ENCODE measurements at places on chromosomes 7 and 10.
A peak's percentile ranks its signal among the peaks of the same experiment; 100 is the strongest.

- no peak for DNase-seq
Observed at GRCh38 chr7:133691727-133692610, 435.2 kb upstream of the LRGUK start.

GRCh38 chr10:132516771-132517725 lies 20.5 kb upstream of the INPP5A start:
- no peak for DNase-seq

DNA sequence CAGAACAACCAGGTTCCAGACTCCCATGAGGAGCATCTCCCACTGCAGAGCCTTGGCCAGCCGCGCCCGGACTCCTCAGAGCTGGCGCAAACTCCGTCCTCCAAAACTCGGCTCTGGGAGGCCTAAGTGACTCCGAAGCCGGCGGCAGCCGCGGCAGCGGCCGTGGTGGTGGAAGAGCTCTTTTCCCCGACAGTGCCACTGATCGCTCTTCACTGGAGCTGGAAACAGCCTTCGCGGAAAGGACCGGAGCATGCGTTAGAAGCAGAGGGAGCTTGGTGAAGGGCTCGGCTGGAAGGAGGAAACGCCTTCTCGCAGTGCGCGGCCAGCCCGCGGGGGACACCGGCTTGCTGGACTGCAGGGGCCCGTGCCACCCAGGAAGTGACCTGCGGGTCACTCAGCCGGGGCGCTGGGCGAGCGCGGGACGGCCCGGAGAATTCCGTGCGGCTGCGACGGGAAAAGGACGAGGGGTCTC lies 5.0 kb upstream of the HOXA13 start:
- no peak for DNase-seq

DNA sequence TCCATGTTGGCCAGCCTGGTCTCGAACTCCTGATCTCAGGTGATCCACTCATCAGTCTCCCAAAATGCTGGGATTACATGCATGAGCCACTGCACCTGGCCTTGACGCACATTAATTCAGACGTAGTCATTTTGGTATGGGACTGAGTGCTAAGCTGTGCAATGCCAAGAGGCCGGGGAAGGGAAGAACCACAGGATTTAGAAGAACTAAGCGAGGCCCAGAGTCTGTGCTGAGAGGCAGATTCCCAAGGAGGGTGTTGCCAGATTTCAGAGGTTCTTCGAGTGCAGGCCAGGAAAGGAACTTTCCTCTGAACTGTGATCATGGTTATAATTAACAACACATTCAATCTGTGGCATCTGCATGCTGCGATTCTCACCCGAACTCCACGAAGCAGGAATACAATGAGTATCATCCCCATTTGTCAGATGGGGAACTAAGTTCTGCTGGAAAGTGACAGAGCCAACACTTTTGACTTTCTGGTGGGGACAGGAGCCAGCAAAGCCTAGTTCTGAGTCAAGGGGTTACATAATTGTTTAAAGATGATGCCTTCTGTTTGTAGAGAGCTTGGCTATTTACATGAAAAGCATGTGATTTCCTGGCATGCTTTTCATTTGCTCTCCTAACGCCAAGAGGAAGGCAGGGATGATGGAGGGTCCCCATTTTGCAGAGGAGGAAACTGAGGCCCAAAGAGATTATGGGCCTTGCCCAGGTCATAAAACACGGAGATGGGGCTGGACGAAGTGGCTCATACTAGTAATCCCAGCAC lies 6.2 kb upstream of the ZAN start:
- no peak for DNase-seq

- DNase-seq: no peak
Observed at GRCh38 chr10:480928-481552, 208.4 kb downstream of the DIP2C start.

DNA sequence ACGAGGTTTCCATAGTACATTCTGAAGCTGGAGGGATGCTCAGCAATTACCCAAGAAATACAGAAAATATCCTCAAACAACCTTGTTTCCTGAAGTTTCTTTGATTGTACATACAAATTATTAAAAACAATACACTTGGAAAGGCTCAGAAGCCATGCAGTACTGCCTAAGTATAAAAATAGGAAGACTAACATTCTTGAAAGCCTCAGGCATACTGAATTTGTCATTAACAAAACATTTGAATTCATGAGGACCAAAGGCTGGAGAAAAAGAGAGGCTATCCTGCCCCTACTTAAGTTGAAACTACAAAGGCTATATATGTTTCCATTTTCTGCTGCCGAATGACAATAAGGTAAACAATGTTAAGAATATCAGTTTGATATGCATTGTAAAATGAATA lies 54.3 kb upstream of the SGCE start:
- no peak for DNase-seq

- no peak for DNase-seq
Observed at GRCh38 chr10:122344741-122345258, 29.7 kb upstream of the PLEKHA1 start.

DNA sequence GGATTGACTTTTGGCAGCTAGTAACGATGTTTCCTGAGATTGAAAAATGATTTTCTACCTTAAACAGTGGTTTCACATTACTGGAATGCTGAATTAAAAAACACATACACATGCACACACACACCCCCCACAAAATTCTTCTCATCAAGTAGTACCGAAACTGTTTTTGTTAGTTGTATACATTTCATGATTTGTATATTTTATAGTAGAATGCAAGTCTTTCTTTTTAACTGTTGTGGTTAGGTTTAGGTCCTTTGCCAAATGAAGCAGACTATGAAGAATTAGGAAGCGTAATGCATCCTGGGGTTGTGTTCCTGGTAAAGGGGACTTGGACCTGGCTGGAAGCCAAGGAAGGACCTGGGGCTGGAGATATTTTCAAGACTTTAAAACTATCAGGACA lies 505.8 kb downstream of the SUGCT start:
- no peak for DNase-seq

DNA sequence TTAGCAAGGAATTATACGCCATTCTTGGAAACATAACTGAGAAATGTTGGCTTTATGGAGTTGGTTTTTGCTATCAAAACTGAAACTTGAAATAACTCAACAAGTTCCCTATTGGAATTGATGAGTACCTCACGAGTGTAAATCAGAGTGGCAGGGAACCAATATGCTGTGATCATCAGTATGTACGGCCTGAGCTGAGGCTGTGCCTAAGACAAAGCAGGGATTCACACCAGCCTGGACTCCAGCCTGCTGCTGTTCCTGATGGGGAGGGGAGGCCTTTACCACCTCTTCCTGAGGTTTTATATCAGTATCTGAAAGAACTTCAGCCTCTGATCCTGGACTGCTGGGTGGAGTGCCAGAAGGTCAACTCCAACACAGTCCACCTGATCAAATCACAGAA lies 52.7 kb downstream of the CRTAC1 start:
- DNase-seq: no peak

DNA sequence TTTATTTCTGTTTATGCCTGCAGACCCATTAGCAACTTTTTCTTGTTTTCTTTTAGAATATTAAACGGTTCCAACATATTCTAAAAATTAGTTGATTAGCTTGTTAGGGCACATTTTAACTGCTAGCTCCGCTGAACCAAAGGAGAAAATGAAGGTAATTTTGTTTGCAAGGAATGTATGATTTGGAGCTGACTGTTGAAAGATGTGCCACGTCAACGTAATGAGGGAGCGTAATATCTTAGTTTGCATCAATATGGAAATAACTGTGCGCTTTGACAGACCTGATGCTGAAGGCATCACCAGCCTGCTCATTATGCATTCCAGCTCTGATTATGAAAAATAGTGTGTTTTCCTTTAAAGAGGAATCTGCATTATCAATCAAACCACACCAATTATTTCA lies 102.0 kb upstream of the CTBP2 start:
- no peak for DNase-seq

GRCh38 chr10:118594392-118595063 lies 920 bp downstream of the PRLHR start:
- DNase-seq: no peak

DNA sequence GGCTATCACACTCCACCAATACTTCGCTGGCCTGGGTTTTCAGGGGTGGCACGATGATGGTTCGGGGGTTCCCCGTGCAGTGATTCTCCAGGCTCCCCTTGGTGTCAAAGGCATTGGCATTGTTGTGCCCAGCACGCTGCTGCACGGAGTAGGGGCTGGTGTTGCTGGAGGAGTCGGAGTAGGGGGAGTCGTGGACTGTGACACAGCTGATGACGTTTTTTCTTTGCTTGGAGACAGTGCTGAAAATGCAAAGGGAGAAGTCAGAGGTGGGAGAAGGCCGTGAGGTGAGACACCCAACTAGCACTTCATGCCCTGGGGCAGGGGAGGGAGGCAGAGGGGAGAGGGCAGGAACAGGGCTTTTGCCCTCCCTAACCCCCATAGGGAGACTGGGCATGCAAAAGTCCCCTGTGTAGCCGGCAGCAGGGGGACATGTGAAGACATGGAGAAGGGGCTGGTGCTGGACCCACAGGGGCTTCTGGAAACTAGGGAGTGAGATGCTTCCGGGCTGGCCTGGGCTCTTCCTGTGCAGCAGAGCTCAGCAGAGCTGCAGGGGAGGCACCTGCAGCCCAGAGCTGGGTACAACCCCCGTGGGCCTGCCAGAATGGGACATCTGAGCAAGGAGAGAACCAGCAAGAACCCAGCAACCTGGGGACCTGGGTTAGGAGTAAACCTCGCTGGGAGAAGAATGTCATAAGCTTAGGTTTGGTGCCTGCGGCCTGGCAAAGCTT lies 60.5 kb downstream of the CLEC2L start:
- no peak for DNase-seq

DNA sequence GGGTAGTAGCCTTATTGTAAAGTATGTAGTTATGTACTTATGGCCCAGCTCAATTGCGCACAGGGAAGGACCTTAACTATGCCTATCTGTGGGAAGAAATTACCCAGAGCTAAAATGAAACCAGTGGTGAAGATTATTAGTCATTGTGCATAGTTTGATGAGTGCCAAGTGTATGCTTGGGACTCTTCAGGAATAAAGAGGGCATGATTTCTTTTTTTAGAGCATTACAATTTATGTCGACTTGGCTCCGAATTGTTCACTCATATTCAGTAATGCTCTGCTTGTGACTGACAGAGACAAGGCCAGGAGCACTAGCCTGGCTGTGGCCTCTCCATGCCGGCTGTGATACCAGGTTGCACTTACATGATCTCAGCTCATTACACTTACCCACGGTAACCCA lies 269.5 kb downstream of the TRIL start:
- no peak for DNase-seq

DNA sequence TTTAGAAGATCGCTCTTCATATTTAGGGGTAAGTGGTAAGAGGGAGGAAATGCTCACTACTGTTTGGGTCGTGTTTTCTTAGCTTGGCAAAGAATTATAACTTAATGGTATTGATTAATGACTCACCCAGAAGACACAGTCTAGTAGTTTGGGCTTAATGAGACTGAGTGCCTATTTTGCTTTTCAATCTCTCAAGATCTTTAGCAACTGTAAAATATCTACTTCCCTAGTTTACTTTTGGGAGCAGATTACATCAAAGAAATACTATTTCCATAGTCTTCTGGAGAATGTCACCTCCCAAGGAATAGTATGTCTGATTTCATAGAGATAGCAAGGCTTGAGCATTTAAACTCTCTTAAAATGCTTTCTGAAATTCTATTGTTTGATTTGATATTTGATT lies 100.5 kb upstream of the SLC25A13 start:
- DNase-seq: no peak

DNA sequence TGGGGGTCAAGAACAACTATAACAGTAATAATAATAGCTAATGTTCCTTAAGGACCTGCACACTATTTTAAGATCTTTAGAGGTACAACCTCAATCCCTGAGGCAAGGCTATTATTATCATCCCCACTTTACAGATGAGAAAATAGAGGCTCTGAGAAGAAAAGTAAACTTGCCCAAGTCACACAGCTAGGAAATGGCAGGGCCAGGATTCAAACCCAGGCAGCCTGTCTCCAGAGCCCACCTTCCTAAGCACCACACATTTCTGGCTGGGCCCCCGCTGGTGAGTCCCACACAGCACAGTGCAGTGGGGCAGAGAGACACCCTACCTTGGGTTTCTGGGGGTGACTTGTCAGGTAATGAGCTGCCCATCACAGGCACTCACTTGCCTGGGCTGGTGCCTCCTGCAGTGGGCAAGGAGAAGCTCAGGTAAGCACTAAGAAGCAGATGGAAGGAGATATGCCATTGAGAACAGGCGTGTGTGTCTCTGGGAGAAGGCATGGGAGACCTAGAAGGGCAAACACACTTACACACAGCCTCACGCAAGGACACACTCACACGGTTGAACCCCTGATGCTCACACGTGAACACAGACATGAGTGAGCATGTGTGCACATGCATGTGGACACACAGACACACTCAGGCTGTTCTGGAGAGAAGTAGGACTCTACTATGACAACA lies 104.4 kb upstream of the ZMIZ1 start:
- no peak for DNase-seq

DNA sequence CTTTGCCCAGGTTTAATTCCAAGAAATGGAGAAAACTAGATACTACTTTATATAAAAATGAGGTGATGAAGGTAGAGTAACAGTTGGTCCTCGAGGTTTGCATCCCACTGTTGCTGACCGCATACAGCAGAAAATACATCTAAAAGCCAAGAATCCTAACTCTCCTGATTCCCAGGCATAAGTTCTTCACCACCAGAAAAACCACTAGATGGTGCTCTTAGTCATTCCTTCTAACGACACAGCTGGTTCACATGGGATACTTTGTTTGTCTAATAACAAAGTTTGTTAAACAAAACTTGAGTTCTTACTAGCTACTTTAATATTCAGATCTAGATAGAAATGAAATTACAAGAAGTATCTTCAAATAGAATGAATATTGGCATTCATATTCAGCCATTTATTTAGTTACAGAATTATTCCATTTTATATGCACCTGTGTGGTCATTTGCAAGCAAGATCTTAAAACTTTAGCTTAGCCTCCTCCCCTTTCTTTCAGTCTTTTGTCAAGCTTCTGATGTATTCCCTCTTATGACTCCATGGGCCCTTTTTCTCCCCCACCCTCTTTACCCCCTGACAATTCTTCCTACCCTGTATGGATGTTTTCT lies 54.1 kb upstream of the CYP26C1 start:
- DNase-seq: peak; percentile 8

GRCh38 chr7:36272567-36273269 lies 116.9 kb upstream of the ANLN start:
- DNase-seq: no peak

All from HL-60 (cell line).